ENCODE measurements at places on chromosomes 3 and 15.

- DNase-seq, result no peak
These were observed 500.6 kb downstream of the SI start for GRCh38 chr3:164577667-164578210.

DNA sequence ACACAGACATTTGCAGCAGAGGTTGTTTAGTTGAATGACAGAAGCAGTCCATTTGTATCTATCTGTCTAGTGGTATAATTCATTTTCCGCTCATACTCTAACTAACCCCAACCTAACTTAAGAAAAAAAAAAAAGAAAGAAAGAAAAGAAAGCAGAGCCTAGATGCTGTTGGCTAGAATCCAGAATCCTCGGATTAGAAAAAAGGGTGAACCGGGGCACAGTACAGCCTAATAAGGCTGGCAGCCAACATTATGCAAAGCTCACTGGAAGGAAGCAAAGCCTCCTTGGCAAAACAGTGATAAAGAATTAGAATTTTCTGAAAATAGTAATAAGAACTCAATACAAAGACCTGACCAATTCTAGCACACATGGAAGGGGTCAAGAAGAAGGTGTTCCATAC is 640.8 kb downstream of the TUSC7 start:
- DNase-seq, result no peak

- no peak for DNase-seq
These were observed 601.0 kb downstream of the MECOM start for GRCh38 chr3:169062501-169062900.

DNA sequence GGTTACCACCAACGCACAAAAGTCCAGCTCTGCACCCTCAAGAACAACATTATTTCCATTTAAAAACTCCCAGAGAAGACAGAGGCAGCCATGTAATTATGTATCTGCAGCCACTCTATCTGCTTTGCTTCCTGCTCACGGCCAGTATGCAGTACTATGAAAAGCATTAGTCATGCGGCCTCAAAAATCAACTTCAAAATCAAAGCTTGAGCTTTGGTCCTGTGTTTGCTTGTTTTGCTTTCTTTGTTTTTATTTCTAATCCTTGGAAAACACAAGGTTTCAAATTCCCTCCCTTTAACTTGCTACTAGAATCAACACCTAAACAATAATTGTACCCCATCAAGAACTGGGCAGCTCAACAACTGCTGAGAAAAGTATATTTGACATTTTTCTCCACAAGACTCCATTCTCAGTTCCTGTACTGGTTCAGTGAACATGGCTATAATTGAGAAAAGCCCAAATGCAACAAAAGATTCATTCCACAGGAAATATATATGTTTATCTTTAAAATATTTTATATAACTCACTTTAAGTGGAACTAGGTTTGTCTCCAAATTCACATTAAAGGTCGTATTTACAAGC is 37.6 kb downstream of the GBE1 start:
- DNase-seq, result no peak

DNA sequence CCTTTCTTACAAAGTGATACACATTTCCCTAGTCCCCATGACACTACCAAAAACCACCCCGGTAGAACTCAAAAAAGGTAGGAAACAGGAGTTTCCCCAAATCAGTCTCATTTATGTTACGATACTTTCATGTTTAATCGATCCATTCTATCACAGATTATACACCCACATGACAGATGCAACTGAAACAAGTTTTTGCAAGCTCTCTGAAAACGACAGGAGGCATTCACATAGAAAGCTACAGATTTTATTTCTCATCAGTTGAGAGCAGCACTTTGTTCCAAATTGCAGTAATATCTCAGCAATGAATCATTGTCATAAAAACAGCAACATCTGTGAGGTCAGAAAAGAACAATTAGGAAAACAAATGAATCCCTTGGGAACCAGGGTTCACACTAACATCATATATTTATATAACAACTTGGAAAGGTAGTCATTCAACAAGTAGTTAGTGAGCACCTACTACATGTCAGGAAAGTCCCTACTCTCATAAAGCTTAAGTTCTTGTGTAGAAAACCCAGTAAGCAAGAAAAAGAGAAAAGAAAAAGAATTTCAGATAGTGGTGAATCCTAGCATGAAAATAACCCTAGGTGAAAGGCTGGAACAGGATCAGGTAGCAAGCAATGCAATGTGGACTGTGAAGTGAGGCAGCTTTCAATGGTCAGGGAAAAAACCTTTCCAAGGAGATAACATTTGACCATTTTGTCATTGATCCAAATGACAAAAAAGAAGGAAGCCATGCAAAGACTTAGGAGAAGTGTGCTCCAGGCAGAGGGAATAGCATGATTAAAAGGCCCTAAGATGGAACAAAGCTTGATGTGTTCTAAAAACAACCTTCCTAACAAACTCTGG is 8.3 kb downstream of the PLD1 start:
- DNase-seq, result no peak

DNA sequence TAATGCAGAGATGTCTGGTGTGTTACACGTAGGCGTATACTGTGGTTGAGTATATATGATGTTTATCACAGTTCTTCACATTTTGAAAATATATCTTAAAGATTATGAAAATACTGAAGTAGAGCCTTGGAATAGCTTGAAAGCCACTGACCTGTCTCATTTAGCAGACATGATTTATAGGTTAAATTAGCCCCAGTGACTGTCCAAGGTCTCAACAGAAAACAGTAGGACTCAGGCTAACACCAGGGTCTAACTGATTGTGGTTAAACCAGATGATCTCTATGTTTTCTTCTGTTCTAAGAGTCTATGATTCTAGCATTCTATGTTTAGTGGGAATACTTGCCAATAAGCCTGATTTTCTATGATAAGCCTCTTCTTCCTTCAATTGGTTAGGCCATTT is 166.4 kb upstream of the NR2E3 start:
- no peak for DNase-seq

- DNase-seq, result no peak
These were observed 79.8 kb downstream of the RBPMS2 start for GRCh38 chr15:64695561-64695992.

- no peak for DNase-seq
These were observed 4.1 kb downstream of the LOXL1 start for GRCh38 chr15:73930371-73930770.

DNA sequence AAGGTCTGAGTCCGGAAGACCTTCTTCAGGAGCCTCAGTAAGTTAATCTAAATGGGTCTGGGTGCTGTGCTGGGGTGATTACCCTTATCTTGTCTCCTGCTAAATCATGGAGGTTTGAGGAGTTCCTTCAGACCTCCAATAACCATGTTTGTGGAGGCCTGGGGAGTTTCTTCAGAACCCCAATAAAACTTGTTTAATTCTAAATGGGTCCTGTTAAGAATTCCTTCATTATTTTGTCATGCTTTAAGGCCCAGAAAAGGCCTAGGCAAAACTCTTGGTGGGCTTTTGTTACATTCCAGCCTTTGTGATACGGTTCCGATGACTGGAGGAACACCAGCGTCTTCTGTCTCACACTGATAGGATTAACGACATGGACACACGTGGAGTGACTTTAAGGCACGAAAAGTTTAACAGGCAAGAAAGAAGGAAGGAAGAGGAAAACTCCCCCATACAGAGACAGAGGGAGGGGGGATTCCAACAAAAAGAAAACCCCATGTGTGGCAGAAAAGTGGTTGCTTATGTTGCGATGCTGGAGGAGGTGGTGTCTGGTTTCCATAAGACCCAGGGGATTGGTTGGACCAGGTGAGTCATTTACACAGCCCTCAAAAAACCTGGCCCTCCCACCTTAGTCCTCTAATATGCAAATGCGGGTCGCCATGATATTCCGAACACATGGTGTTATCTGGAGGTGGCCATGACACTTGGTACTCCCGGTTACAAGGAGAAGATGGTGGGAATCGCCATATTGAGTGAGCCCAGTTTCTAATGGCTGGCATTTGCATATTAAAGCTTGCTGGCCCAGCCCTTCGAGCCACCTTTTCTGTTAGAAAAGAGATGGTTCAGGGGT is 72.6 kb upstream of the MFGE8 start:
- DNase-seq, result no peak

- no peak for DNase-seq
These were observed 60.7 kb downstream of the GSK3B start for GRCh38 chr3:120033596-120033995.

DNA sequence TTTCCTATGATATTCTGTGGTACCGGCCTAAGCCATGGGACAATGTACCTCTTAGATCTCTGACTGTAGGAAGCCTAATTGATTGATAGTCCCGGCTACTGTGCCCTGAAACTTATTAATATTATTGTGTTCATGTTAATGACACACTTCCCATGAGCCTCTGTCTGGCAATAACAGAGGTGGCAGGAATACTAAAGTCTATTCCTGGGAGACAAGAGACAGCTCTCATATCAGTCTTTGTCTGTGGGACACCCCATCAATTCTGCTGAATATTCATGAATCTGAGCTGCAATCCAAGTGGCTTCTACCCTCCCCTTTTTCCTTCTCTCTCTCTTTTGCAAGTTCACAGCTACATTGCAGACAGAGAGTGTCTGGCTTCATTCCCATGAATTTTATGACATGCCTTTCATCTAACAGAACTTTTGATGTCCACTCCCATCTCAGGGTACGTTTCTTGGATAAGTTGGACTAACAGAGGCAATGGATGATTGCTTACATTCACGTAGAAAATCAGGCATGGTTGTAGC is 907.5 kb downstream of the ZPLD1 start:
- no peak for DNase-seq

DNA sequence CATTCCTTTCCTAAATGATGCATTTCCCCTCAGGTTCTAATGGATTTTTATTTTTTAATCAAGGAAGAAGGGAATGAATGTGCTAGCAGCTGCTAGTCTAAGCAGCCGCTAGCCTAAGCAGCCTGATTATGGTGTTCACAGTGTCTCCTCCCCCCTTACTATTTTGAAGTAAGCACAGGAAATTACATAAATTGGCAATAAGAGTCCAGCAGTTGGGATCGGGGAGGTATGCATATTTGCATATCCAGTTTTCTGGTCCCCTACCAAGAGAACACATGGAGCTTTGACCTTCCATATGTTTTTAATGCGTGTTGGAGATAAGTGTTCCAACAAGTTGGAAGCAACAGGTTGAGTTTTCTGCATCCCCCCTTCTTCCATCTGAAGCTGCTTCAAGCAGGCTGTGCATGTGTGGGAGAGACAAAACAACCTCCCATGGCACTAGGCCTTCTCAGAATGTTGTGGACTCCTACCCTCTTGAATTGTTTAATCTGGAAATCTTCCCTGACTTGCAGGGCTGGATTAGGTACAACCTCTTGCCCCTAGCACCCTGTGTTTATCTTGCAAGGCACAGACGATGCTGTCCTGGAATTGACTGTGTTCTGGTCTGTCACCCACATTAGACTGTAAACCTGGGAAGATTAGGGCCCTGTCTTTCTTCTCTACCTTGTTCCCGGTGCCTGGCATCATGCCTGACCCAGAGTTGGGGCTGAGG is 124.8 kb upstream of the LRIG1 start:
- no peak for DNase-seq

DNA sequence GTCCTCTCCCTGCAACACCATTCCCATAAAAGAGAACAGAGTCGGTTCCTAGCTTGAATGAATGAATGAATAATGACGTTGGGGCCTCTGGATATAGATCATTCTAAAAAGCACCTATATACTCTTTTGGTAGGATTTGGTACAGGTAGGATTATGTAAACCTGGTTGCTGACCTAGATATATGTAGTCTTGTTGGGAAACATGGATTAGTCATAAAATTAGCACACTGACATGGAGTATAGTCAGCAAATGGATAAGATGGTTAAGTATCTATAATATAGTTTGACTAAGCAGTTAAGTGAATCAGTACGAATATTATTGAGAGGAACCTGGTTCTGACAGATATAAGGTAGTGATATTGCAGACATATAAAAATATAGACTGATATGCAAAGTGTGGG is 142.5 kb downstream of the FILIP1L start:
- no peak for DNase-seq

GRCh38 chr3:114365909-114366308 is 72.1 kb downstream of the TIGIT start:
- no peak for DNase-seq

DNA sequence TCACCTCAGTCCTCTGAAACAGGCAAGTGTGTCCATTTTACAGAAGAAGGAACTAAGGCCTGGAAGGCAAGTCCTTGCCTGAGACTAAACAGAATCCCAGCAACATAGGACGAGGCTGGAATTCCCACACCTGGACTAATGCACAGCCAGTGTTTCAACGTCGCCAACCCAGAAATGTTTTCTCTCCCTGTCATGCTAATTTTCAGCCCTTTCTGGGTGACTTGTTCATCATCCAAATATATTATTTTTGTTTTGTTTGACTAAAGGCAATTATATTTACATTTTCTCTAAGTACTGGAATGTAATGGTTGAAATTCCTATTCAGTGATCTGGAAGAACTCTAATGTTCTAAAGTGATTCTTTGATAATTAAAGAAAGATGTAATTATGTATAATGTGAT is 51.8 kb downstream of the BTD start:
- no peak for DNase-seq

DNA sequence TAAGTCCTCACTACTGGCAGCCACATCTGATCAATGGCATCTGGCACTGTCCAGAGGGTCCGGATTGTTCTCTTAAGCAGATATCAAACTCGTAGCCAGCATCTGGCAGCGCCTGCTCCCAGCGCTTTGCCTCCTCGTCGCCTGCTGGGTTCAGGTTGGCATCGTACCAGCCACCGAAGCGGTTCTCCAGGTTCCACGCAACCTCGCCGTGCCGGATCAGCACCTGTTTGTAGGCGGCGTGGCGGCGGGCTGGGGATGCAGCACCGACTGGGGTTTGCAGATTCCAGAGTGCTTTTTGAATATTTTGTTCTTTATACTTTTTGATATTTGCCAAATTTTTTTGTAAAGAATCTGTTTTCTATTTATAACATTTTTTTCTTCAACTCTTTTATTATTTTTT is 111.6 kb downstream of the NR2F2 start:
- DNase-seq, result no peak

GRCh38 chr15:39285663-39286062 is 295.2 kb upstream of the THBS1 start:
- DNase-seq, result no peak

DNA sequence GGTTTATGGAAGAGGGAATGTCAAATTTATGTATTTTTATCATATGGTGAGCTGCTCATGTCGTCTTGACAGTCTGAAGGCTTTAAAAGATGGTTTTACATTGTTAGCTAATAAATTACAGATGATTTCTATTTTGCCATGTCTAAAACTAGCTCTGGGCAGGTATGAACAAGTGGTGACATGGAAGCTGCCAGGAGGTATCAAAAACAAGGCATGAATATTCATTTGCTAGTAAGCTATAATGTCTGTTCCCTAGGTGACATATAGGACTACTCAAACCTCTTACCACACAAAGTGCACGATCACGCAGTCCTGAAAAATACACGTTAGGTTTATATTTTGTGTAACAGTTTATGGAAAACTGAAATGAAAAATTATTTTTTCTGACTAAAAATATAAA is 34.8 kb downstream of the ST3GAL6 start:
- DNase-seq, result no peak

- DNase-seq, result no peak
These were observed 10.7 kb upstream of the TRAK1 start for GRCh38 chr3:42080453-42080872.

GRCh38 chr3:142418926-142419592 is 28.8 kb downstream of the XRN1 start:
- no peak for DNase-seq

All from GM12892 (cell line).